ENCODE measurements at places on chromosomes 5 and 9.

DNA sequence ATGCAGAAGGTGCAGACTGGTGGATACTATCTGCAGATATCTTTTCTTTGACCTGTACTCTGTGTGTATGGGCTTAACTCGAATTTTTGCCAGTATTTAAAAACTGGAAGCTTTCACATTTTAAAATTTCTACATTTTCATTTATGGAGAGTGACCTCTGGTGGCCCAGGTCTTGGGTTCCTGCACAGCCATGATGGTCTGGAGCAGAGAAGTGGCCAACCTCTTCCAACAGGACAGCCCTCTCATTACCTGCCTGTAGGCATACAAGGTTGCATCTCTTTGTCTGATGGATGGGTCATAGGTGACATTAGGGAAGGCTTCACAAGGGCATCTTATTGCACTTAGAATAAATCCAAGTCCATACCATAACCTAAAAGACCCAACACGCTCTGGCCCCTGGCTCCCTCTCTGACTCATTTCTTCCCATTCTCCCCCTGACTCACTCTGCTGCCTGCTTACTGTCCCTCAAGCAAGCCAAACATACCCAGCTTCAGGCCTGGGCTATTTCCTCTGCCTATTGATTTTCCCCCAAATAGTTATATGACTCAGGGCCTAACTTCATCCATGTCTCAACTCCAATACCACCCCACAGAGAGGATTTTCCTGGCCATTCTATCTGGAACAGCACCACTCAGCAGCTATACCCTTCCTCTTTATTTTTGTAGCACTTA, 113.3 kb upstream of the SLC1A3 start:
- no peak for DNase-seq

GRCh38 chr5:139294374-139295165, 1.0 kb downstream of the MATR3 start:
- DNase-seq = peak; percentile 83

GRCh38 chr9:79123415-79123814, 448.4 kb upstream of the TLE4 start:
- no peak for DNase-seq

DNA sequence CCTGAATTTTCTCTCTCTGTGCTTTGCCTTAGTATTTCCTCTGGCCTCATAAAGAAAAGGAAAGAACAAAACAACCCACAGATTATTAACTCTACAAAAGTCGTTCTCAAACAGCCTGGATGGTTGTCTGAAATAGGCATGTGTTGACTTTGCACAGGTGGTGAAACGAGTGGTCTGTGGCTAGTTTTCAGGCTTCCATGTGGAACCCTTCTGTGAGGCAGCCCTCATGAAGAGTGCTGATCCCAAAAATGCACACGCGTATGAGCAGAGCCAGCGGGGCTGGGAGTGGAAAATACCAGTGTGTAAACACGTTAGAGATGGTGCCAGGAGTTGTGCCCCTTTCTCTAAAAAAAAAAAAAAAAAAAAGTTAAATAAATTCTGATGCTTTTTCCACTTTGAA, 4.9 kb upstream of the PSAT1 start:
- DNase-seq = no peak

DNA sequence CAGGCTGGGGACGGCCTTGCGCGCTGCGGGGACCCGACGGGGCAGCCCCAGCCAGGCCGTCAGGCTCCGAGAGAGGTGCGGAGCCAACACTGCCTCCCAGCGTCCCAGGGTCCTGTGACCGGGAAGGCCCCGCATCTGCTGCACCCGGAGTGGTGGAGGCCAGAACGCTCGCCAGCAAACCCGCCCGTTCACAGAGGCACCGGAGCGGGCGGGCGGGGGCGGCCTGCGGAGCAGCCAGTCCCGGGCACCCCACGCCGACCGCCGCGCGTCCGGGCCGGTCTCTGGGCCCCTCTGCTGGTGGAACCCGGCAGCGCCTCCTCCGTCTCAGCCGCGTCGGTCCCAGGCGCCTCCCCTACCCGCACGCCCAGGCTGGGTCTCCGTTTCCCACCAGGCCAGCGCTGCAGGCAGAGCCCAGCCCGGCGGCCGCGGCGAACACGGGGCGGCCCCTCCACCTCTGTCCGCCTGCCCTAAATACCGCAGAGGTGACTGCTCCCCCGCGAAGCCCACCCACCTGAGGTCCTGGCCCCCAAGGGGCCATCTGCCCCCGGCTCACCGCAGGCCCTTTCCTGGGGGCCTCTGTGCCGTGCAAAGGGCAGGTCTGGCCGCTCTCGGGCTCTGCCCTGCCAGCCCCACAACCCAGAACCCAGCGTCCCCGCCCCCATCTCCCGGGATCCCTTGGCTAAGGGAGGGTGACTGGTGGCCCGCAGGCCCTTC, 15.9 kb downstream of the EXD3 start:
- DNase-seq = peak; percentile 54

- no peak for DNase-seq
These were observed 23.3 kb downstream of the C5 start for GRCh38 chr9:121026768-121027167.

- DNase-seq = no peak
These were observed 19.7 kb upstream of the GRIA1 start for GRCh38 chr5:153470736-153471135.

- DNase-seq = no peak
These were observed 202.2 kb upstream of the RPS23 start for GRCh38 chr5:82480331-82480730.

- DNase-seq = no peak
These were observed 40.2 kb downstream of the STK10 start for GRCh38 chr5:172147857-172148256.

- DNase-seq = no peak
These were observed 161.8 kb downstream of the PJA2 start for GRCh38 chr5:109247986-109248385.

GRCh38 chr5:148826053-148826738, at the start of gene ADRB2:
Gene ADRB2 (plus strand): TSS chr5:148826611. CDS start chr5:148826832, 221 bp downstream.
- DNase-seq = peak; percentile 79

DNA sequence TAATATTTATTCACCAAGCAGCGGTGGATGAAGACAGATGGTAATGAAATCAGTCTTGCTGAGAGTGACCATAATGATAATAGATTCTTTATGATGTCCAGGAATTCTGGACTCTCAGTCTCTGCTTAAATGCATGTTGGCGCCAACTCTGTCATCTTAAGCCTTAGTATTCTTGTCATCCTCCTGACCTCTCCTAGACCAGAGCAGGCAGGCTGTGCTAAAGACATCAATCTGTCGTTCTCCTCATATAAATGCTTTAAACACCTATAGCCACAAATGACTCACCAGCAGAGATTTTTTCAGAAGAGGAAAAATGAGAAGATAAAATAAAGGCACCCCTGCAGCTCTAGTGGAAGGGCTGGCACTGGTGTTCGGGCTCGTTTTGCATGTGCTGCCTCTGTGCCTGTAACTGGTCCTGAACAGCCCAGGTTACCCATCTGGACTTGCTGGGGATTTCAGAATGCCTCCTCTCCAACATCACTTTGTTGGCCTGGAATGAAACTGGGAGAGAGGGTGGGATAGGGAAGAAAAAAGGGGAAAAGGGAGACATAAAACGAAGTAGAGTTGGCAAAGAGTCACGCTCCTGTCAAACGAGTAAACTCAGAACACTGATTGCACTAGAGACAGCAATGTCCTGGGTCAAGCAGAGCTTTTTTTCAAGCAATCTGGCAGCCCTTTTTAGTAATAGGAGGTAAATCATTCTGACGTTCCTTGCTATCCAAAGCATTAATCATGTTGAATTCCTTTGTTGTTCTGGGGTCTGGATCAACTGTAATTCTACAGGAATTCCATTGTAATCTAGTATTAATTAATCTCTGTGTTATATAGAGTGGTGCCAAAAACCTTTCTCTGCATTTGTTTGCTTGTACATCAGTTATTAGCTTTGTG, 195.5 kb upstream of the CLINT1 start:
- DNase-seq = no peak
